ENCODE measurements at places on chromosomes 6 and 20.
A peak's percentile ranks its signal among the peaks of the same experiment; 100 is the strongest.

DNA sequence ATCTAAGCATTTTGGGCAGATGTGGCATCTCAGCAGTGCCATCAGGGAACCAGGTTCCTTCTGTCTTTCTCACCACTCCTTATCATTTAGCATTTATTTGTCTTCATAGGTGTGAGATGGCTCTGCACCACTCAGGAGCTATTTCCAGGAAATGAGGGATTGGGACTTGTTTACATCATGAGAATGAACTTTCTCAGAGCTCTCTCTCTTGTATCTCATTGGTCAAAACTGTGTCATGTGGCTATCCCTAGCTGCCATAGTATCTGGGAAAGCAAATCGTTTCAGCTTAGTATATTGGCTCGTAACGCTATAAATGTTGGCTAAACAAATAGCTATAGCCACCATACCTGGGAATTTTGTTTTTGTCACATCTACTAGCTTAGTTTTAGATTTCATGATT lies 23.8 kb downstream of the PLCB4 start:
- no peak for DNase-seq

- DNase-seq, result no peak
These were observed 89.5 kb downstream of the GMPR start for GRCh38 chr6:16327777-16328325.

DNA sequence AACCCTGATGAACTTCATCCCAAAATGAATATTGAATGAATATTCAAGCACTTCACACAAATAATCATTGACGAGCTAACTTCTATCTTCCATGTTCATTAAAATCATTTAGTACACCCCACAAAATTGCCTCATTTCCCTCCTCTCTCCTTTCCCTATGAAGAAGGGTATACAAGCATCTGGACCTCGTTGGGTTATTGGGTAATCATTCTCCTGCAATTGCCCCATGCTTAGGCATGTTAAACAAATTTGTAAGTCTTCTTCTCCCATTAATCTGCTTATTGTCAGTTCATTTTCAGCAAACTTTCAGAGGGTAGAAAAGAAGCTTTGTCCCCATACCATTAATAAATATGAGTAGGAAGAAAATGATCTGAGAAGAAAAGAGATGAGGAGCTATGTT lies 27.6 kb downstream of the PRKN start:
- DNase-seq, result no peak

DNA sequence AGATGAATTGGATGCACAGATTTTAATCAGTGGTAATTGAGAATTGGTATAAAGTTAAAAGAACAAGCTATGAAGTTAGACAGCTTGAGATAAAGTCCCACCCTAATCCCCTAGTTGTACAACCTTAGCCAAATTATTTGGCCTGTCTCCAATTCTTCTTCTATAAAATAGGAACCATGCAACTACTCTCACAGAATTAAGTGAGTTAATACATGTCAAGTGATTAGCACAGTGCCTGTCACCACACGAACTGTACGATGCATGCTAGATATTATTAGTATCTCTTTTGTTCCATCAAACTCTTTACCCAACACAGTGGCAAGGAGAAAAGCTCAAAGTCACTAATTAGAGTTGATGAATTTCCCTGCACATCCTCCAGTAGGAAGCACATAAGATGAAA lies 44.7 kb downstream of the MBOAT1 start:
- no peak for DNase-seq

DNA sequence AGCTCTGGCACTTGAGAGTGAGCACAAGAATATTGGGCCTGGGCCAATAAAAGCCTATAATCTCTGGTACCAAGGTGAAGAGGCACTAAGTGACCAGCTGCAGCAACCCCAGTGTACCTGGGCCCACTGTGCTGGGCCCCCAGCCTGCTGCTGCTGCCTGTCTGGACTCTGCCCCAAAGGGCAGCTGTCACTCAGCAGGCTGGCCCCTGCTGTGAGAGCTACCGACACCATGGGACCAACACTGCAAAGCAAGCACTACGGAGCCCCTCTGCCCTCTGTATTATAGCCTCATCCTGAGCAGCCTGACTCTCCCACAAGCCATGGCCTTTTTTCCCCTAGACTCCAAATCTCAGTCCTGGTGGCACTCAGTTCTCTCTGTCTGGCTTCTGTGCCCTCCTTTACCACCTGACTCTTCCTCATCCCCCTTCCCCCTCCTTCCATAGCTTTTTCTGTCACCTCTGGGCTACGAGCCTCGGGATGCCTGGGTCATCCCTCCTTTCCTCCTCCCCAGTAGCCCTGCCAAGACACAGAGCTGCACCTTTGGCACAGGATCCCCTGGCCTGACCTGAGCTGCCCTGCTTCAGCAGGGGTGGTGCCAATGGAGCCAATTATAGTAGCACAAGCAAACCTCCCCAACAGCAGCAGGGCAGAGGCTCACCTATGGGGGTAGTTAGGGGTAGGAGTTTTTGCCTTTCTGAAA lies 14.2 kb downstream of the RRP36 start:
- no peak for DNase-seq

GRCh38 chr20:32535953-32536823 lies 48.9 kb downstream of the NOL4L start:
- DNase-seq, result peak; percentile 65

- DNase-seq, result no peak
These were observed 18.4 kb upstream of the AKAP7 start for GRCh38 chr6:131116755-131117360.

DNA sequence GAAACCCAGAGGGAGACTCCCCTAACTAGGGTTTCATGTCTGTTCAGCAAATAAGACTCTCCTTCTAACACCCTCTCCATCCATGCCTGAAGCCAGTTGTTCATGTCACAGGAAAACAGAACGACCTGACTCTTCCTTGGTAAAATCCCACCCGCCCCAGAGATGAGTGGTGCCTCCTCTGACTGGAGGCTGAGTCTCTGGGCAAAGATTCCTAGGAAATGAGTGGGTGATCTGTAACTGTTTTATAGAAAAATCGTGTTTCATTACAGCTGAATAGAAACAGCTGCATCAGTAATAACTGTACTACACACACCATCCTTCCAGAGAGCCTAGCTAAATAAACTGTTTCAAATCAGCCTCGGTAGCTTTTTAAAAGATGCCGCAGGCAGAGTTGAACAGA lies 37.4 kb upstream of the MRPS10 start:
- no peak for DNase-seq

- no peak for DNase-seq
These were observed 664.2 kb upstream of the PTCHD4 start for GRCh38 chr6:48775157-48775556.

- DNase-seq, result no peak
These were observed 223.8 kb downstream of the NRN1 start for GRCh38 chr6:5782783-5783547.

GRCh38 chr6:164086076-164086887 lies 671.8 kb downstream of the QKI start:
- DNase-seq, result no peak

GRCh38 chr6:112443179-112444065 lies 96.3 kb downstream of the RFPL4B start:
- DNase-seq, result no peak

- no peak for DNase-seq
These were observed 154.1 kb downstream of the FOXA2 start for GRCh38 chr20:22430154-22430745.

DNA sequence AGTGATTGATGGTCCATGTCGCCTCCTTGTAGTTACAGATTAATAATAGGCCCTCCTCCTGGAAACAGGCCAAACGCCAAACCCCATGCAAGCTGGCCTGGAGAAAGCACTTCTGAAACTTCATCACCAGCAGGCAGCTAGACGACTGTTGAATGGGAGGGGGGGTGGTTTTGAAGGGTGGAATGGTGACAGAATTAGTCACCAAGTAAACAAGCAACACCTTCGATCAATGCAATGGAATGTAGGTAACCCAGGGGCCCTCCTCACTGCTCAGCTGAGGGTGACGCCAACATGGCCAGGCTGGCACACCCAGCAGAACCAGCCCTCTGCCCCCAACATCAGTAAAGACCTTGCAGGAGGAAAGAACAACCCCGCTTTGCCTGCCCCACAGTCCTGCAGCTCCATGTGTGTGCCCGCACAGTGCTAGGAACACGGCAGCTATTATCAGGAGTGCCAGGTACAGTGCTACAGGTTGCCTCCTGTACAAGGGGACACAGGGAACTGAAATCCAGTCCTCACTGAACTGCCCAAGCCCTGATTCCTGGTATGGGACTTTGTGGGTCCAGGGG lies 2.7 kb downstream of the BCAS1 start:
- DNase-seq, result no peak

- DNase-seq, result no peak
These were observed 629.3 kb downstream of the GRIK2 start for GRCh38 chr6:102022803-102023202.

GRCh38 chr20:14337400-14338171 lies at the start of gene FLRT3:
Gene FLRT3 (minus strand): TSS chr20:14337612. CDS start chr20:14327506, 10,106 bp downstream.
- no peak for DNase-seq

GRCh38 chr20:21534886-21535285 lies 21.0 kb upstream of the NKX2-2 start:
- no peak for DNase-seq

GRCh38 chr20:39010496-39010895 lies 48.4 kb downstream of the DHX35 start:
- DNase-seq, result no peak

GRCh38 chr6:42124223-42124836 lies 18.1 kb downstream of the C6orf132 start:
- DNase-seq, result no peak

DNA sequence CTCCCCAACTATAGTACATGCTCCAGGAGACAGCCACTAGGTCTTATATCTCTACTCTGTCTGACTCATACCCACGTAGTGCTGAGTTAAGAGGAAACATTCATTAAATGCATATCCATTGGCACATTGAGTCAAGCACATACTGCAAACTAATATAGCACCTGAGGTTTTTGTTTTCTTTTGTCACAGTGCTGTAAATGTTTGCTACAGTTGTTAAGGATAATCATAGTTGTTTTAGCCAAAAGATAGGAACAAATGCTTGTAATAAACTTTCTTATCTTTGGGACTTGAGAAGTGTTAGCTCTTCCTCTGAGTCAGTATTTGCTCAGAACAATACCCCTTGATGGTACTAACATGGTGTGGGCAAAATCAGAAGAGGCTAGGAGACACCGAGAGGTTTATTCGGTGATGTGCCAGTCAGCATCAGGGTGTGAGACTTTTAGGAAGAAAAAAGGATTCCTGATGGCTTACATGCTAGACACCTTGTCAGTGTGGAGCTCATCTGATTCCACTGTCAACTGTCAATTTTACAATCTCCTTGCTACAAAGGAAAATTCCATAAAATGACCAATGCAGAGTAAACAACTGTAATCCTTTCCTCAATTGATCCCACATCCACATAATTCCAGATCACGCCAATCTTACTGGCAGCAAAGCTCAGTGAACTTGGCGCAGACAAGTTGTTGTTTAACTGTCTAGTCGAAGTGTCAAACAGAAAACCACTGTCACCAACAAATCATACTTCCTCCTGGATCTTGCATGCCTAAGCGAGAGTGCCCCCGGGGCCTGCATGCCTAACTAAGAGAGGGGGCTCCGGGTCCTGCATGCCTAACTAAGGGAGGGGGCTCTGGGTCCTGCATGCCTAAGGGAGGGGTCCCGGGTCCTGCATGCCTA lies 36.1 kb downstream of the ELOVL2 start:
- DNase-seq, result no peak

DNA sequence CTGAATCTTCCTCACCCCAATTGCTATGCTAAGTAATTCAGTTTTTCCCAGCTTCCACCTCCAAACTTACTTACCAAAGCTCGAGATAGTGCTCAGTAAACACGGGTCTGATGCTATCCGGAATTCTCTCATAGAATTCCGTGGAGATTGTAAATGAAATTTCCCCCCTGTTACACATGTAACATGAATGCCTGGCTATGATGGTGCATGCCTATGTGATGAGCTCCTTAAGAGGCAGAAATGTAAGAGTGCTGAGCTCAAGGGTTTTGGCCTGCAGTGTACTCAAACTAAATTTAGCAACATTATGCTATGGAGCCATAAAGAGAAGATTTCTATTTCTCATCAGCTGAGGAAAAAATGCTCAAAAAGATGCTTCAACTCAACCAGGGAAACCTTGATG lies 133.4 kb upstream of the FUT9 start:
- DNase-seq, result no peak

DNA sequence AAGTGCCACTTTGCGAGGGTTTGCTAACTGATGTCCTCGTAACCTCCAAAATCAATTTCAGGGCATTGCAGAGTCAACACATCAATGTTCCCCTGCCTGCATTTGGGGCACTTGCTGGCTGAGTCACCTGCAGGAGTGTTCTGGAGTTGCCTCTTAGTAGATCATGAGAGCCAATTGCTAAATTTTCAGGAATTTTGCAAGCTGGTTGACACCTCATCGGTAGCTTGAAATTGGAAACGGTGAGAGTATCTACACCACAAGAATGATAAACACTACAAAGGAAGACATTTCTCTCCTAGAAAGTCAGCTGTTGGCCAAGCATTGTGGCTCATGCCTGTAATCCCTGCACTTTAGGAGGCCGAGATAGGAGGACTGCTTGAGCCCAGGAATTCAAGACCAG lies 10.8 kb upstream of the BFSP1 start:
- no peak for DNase-seq

DNA sequence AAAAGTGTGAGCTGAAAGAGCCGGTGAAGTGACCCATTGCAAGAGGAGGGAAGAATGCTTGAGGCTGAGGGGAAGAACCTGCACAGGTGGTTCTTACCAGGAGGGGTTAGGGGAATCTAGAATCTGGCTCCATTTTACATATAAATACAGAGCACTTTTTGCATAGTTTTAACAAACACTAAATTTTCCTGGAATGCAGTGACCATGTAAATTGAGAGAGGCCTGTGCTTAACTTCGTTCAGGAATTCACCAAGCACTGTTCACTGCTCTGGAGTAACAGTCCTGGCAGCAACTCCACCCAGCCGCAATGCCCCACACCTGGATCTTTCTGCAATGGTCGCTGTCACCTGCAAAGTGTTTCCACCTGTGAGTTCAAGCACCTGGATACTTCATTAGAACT lies 13.2 kb upstream of the RIPOR3 start:
- no peak for DNase-seq

GRCh38 chr6:150865043-150865405 lies 478 bp upstream of the MTHFD1L start:
- DNase-seq, result no peak

DNA sequence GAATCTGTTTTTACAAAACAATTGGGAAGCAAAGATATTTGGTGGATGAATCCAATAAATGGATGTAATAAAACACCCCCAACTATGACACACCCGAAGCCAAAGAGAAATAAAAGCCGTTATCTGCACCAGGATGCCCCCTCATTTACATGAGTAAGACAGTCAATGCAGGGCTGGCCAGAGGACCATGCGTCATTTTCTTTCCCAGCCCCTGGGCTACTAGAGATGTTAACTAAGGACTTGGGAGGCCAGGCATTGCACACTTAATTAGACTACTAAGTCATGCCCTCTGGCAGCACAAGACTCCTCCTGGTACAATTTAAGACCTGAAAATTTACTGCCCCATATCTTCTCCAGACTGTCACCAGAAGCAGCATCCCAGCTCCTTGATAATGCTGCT lies 3.2 kb downstream of the LEMD2 start:
- no peak for DNase-seq

GRCh38 chr6:42260972-42261371 lies 43.3 kb upstream of the MRPS10 start:
- DNase-seq, result peak; percentile 11

GRCh38 chr20:4633780-4634179 lies 87.9 kb upstream of the PRND start:
- DNase-seq, result no peak

GRCh38 chr6:50520326-50521266 lies 192.7 kb upstream of the TFAP2D start:
- no peak for DNase-seq

- no peak for DNase-seq
These were observed 104.5 kb downstream of the NOL4L start for GRCh38 chr20:32480371-32481241.
